Activated naive CD8-positive, alpha-beta T cell treated with anti-CD3 and anti-CD28 coated beads, Interleukin-2, amount 50 U/mL, for 24 hours (primary cell): ENCODE measurements at places on chromosomes 5 and 9.

GRCh38 chr5:168740811-168741213 lies 161.6 kb upstream of the PANK3 start:
- no peak for DNase-seq

DNA sequence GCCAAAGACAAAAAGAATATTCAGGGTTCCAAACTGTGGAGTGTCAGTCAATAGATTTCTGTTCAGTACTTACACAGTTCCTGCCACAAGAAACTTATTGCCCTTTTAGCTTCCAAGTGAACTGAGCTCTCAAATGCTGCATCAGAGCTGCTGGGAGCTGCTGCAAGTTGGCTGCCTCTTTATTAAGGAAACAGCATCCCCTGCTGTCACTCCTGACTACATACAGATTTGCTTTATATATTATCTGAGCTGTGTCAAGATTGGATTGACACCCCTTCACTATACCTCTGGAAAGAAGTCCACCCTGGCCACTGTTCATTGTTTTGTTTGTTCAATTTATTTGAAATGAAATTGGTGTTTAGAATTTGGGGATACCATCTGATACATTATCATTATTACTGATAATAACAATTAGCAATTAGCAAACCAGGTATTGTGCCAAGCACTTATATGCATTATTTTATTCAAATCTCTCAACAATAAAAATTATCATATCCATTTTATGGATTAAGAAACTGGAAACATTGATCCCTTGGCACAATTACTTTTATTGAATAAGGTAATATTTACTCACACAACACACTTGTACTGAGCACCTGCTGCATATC lies 16.4 kb upstream of the C5orf58 start:
- DNase-seq: no peak

DNA sequence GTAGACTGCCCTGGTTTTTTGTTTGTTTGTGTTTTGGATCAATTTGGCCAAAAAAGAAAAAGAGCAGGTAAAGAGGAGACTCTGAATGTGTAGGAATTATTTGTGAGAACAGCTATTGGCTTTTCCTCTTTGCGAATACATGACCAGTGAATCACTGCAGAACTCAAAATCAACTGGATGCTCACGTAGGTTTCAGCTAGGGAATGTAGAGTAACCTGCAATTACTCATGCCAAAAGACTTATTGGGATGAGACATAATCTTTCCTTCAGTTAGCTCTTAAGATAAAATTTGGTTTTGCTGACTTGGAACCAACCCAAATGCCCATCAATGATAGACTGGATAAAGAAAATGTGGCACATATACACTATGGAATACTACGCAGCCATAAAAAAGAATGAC lies 348.0 kb downstream of the NPR3 start:
- no peak for DNase-seq

DNA sequence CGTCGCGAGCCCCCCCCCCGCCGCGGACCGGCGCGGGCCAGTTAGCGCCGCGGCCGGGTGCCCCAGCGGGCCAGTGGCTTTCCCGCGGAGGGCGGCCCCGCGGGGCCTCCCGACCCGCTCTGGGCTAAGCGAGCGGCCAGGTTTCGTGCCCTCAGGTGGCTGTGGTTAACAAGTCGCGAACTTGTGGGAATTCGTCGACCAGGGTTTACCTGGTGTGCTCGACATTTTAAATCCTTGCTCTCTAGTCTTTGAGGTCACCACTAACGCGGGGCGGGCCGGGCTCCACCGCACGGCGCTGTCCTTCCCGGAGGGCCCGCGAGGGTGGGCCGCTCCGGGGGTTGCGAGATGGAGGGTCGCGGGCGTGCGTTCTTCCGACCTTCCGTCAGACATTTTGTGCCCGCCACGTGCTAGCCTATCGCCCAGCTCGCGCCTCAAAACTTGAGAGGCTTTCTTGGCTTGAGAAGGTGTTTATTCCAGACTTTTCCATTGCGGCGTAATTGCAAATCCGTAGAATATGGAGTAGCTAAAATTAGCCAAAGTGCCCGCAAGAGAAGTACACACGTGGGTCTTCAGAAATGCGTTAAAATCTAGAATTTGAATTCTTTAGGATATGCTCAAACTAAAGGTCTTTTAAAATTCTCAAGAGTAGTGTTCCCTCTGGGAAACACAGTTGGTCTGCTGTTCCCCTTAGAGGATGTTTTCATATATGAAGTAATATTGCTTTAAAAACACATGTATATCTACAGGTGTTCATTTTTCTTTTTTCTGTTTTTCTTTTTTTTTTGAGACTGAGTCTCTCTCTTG lies 2.1 kb downstream of the ANP32B start:
- peak; percentile 57 for DNase-seq

DNA sequence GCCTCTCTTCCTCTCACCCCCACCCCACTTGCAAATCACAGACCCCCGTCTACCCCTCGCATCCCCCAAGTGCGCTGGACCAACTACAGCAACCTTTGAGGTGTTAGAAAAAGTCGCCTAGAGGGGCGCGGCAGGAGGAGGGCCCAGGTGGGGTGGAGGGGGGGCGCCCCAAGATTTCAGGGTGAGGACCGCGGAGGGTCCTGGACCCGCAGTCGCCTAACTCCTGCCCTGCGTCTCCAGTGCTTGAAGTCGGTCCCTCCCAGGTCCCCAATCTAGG lies 379 bp upstream of the EGFLAM start:
- no peak for DNase-seq

DNA sequence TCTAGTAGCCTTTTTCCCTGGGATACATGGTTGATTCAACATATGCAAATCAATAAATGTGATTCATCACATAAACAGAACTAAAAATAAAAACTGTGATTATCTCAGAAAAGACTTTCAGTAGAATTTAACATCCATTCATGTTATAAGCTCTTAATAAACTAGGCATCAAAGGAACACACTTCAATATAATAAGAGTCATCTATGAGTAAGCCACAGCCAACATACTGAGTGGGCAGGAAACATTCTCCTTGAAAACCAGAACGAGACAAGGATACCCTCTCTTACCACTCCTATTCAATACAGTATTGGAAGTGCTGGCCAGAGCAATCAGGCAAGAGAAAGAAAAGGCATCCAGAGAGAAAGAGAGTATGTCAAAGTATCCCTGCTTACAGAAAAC lies 239.9 kb downstream of the ATPSCKMT start:
- DNase-seq: no peak

DNA sequence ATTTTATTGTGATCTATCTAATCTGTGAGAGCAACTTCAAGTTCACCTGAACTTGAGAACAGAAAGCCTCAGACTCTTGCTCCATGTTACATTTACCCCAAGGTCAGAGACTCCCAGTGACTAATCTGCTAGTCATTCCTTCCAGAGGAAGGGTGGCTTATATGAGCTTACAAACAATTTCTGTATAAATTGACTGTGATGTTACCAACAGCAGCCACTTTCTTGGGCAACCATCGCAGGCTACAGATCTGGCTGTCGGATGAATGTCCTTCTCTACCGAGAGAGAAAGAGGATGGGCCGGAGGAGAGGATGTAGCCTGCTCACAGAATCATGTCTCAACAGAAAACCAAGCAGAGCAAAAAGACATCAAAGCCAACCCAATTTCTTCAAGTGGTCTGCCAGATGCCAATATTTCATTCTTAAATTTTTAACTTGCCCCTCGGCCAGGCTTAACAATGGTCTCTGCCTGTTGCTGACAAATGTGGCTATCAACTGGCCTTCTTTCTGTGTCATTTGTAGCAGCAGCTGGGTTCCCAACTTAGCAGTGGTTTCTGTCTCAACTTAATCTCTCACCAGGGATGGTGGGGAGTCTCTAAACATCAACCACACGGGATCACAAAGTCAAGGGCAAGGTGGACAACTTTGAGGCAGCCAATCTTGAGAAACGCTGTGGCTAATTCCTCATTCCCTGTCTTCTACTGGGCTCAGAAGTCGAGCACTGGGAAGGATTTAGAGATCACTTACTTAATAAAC lies 81.3 kb downstream of the RAPGEF1 start:
- no peak for DNase-seq

- no peak for DNase-seq
Measured at GRCh38 chr5:137888466-137888862, 793 bp upstream of the PKD2L2 start.

DNA sequence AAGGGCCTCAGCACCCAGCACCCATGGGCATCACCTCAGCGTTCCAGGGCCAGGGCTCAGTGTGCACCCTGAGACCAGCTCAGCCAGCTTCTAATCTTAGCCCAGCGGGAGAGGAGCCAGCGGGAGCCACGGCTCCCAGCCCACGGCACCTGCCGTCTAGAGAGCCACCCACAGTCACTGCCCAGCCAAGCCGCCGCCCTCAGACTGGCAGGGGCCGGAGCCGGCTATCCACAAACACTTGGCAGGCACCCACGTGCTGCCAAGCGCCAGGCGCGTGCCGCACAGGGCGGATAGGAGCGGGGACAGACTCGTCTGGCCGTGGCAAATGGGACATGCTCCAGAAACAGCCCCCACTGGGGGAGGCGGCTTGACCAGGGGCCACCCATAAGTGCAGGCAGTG lies 18.6 kb downstream of the BRD3 start:
- no peak for DNase-seq

DNA sequence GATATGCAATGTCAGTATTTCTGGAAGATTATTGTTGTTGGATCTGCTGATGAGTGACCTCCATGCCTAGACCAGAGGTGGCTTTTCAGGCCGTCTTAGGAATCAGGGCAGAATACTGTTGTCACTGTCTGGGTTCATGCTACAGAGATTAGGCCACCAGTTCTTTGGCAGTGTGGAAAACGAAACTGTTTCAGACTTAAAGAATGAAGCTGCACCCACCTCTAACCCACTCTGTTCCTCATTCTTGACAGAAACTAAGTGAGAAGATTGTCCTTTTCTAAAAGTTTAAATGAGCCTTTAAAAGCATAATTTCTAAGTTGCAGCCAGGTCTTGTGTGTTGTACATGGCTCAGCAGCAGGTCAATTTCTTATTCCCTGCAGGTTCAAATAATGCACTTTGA lies 444.3 kb downstream of the ENC1 start:
- DNase-seq: no peak

- no peak for DNase-seq
Measured at GRCh38 chr9:128901822-128902221, 19.0 kb upstream of the PHYHD1 start.

GRCh38 chr9:33719581-33720374 lies 75.6 kb upstream of the PRSS3 start:
- peak; percentile 33 for DNase-seq

GRCh38 chr5:112192866-112193265 lies 226.2 kb downstream of the EPB41L4A start:
- no peak for DNase-seq

DNA sequence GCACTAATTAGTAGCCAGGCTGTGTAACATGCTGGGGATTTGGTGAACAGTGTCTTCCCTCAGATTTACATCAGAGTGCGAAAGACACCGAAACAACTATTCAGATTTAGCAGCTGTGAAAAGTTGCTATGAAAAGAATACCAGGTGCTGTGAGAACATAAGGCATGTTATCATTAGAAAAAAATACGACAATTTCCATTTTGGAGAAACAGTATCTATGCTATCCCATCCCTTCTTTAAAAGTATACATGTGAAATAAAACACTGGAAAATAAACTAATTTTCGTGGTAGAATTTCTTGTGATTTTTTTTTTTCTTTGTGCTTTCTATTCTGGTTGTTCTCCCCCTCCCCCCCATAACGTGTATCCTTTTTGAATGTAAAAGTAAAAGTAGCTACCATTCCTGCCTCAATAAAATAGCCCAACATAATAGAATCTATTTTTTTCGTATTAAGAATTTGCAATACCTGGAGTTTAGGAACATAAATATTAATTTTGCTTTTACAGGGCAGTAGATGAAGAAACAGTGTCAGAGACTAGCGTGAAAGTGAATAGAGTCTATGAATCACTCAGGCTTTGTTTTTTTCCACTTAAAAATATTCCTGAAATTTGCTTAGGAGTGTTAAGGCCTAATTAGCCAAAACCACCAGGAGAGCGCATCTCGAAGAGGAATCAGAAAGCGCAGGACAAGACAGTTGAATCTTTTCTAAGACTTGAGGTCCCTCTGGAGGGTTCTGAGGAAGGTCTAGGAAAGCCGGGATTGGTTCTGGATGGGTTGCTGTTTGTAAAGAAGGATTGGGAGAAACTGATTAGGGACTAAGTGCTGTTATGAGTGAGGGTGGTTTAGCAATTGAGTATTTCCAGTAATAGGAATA lies 813 bp upstream of the SLU7 start:
- DNase-seq: no peak

DNA sequence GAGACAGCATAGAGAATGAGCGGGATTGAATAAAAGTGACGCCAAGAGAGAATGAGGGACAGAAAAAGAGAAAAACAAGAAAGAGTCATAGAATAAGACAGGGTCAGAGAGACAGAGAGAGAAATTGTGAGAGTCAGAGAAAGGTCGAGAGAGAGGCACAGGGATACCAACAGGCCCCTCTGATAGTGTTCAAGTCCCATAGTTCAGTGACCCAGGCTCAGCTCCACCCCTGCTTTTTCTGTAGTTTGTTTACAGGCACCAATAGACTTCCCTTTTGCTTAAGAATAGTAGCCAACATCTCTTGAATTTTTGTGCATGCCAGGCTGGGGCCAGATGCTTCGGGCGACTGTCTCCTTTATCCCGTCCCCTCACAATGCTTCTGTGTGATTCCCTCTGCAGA lies 62.5 kb downstream of the ARHGEF37 start:
- DNase-seq: no peak

DNA sequence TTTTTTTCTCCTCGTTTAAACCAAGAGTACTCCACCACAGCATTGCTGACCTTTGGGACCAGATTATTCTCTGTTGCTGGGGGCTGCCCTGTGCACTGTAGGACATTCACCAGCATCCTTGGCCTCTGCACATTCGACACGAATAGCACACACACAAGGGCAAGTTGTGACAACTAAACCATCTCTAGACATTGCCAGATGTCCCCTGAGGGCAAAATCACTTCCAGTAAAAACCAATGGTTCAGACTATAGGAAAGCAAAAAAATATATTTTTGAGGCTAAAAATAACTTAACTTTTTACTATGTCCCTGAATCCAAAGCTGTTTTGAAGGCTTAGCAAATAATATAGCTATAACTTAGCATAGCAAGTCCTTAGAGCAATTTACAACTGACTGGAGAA lies 65.9 kb downstream of the SEMA5A start:
- DNase-seq: no peak

GRCh38 chr5:137141779-137142178 lies 357.3 kb downstream of the SPOCK1 start:
- no peak for DNase-seq

- DNase-seq: no peak
Measured at GRCh38 chr5:32190095-32190494, 16.0 kb upstream of the GOLPH3 start.

DNA sequence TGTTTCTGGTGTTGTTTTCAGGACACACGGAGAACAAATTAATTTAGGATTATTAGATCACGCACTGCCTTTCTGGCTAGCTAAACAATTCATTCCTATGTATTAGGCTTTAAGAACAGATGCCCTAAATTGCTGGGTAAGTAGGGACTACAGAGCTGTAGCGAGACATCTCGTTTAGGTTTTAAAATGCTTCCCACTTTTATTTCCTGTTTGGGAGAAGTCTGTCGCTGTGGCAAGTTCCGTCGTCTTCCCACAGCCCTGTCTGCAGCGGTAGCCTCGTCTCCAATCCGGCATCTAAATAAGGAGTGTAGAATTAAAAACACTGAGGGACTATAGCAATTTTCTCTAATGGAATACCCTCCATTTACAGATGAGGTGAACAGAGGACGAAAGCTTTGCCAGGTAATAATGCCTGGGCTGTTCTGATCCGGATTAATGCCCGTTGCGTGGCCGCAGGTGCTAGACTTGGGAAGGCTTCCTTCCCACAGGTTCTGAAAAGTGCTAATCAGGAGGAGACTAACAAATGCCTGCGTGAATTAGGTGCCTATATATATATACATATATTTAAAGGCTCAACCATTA lies 1.3 kb upstream of the TRIM36 start:
- no peak for DNase-seq

- no peak for DNase-seq
Measured at GRCh38 chr5:6394429-6395101, 16.2 kb upstream of the MED10 start.

- no peak for DNase-seq
Measured at GRCh38 chr9:37300620-37301019, 121.9 kb upstream of the GRHPR start.
